ENCODE measurements at places on chromosomes 2 and 18.

GRCh38 chr2:235672720-235673119, 178.9 kb downstream of the AGAP1 start:
- DNase-seq = no peak

DNA sequence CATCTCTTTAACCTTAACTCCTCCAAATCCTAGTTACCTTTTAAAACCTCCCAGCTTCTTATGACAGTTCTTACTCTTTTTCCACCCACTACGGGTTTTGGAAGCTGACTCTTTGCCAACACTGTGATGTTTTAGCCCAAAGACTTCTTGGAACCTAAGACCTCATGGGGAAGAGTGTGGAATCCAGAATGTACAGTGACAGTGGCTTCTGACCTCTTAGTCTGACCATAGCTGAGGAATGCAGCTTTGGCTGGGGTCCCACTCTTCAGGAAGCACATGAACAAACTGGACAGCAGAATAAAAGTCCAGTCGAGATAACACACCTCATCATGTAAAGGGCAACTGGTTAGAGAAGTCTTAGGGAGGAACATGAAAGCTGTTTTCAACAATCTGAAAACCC, 161.1 kb upstream of the PKDCC start:
- no peak for DNase-seq

- no peak for DNase-seq
Measured at GRCh38 chr2:105573490-105573889, 171.2 kb upstream of the NCK2 start.

DNA sequence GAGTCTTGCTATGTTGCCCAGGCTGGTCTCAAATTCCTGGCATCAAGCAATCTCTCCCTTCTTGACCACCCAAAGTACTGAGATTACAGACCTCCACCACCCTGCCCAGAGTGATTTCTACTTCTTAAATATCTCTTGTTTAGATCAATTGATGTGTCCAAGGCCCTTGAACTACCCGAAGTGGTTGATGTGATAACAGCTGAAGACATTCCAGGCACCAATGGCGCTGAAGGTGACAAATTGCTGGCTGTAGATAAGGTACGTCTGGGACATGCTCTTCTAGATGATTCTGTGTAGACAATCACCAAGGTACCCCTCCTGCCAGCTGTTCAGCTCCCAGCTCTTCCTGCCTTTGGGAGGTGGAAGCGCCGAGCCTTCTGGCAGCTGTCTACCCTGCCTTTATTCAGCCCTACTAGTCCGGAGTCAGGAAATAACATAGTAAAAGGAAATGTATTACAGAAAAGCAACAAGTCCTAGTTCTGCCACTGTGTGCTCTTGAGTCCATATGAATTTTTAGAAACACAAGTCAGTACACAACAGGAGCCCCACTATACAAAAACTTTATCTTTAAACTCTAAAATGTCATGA, 61.3 kb upstream of the BZW1 start:
- DNase-seq = no peak

DNA sequence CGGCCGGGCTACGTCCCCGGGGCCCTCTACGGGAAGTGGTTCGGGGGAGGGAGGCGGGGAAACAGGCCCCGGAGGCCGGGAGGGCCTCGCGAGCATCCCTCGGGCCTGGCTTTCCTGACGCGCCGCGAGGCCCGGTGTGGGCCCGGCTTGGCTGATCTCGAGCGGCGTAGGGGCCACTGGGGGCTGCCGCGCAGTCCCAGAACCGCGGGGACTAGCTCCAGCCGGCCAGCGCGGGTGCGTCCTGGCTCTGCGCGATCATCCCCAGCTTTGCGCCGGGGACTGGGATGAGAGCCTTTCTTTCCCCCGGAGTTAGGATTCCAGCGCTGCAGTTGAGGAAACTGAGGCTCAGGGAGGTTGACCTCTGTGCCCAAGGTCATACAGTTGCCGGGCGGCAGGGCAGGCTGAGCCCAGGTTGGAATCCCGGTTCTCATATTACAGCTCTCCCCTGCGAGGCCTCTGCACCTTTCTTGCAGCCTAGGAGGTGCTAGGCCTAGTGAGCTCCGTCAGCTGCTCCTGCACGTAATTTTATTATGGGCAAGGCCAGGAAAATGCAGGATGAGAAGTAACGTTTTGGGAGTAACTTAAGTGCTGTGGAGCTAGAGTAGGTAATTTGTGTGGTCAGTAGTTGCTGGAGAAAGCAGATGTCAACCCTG, 501 bp downstream of the LPIN1 start:
- peak; percentile 24 for DNase-seq

DNA sequence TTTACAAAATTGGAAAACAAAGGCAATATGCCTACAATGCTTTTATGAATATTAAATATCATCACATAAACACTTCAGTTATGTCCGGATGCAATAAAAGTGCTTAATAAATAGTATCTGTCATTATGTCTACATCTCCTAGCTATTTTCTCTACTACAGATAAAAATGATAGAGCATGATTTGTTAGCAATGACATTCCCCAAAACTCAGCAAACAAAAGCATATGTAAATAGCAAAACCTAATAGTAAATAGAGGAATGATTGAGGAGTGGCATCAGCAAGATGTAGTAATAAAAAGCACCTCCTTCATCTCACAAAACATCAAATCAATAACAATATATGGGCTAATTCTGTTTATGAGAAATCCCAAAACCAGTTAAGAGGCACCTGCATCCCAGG, 46.5 kb upstream of the COL5A2 start:
- no peak for DNase-seq

GRCh38 chr18:48668466-48669179, 129.8 kb downstream of the CTIF start:
- no peak for DNase-seq

DNA sequence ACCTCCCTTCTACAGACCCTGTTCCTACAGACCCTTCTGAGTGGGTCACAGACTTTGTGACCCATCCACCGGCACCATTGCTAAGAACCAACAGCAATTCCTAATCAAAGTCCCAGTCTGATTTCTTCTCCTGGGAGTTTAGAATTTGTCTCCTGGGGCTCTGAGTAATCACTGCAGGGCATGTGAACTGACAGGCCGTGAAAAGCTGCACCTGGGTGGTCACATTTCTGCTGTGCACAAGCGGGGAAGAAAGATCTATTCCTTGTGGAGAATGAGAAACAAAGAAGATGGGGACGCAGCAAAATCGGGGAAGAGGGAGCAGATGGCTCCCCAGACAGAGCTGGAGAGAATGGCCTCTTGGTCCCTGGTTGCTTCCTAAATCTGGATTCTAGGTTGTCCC, 151.0 kb downstream of the ARL4C start:
- no peak for DNase-seq

- no peak for DNase-seq
Measured at GRCh38 chr2:236083934-236084333, 84.3 kb downstream of the GBX2 start.

DNA sequence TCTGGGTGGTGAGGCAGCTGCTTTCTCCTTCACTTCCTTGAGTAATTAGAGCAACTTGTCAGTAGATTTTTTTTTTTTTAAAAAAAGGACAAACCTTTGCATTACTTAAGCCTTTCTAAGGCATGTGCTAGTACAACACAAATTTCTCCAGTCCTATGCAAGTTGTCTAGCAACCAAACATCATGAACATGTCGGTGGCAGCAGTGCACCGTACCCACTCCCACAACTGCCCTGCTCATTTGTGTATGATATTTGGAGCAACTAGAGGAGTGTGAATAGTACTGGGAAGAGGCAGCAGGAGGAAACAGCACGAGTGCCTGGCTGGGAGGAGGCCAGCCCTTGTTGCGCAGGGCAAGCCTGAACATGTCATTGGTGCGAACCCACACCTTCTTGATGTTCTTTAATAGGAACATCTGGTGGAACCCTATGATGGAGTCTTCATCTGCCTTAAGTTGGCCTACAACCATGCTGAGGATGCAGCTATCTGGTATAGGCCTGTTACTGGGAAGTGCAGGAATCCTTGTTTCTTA, 238.3 kb downstream of the TDRD15 start:
- DNase-seq = no peak

GRCh38 chr2:95382192-95382591, 20.3 kb upstream of the FAHD2A start:
- no peak for DNase-seq

DNA sequence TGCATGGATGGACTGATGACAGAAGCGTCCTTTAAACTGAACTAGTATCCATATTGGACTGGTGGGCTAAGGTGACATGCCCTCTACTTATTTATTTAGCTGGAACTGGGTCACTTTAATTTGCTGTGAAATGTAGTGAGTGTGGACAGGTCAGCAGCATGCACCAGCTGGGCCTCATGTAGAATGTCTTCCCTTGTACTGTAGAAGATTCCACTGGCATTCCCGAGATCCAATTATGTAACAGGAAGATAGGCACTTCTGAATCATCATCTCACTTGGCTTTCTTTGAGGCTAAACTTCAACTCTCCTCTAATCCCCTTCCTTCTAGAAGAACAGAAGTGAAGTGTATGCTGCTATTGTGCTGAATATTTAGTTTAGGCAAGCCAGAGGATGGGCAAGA, 296.2 kb downstream of the SLC8A1 start:
- DNase-seq = peak; percentile 42

DNA sequence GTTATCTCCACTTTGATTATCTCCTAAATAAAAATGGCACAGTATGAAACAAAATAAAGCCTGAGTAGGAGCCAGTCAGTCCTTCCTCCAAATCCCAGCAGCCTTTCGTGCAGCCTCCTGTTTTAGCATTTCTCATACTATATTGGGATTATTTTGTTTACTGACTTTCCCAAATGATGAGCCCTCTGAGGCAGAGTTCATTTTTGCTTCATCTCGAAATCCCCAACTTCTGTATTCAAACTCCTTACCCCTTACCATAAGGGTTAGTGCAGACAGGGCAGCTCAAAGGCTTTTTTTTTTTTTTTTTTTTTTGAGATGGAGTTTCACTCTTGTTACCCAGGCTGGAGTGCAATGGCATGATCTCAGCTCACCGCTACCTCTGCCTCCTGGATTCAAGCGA, 113.3 kb upstream of the FOSL2 start:
- no peak for DNase-seq

- no peak for DNase-seq
Measured at GRCh38 chr2:145547620-145548019, 1027.7 kb upstream of the ZEB2 start.

- DNase-seq = peak; percentile 96
Measured at GRCh38 chr2:226660526-226660925, 139.1 kb downstream of the IRS1 start.

GRCh38 chr18:62569081-62569655, 46.3 kb downstream of the ZCCHC2 start:
- DNase-seq = no peak
